ENCODE measurements at places on chromosomes 1 and 21.
A peak's percentile ranks its signal among the peaks of the same experiment; 100 is the strongest.

- DNase-seq = no peak
Measured at GRCh38 chr21:45492765-45493164, 49.5 kb downstream of the SLC19A1 start.

DNA sequence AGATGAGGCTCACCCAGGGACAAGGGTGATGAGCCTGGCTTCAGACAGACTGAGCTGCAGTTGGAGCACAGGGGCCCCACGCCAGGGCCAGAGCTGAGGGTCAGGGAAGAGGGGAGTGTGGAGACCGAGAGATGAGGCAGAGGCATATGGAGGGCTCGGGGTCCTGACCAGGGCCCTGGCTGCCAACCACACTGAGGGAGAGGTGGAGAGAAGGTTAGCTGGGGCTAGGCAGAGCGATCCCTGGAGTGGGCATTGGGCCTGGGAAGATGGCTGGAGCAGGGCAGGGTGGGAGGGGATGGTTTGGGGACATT is 8.0 kb downstream of the PEAR1 start:
- no peak for DNase-seq

DNA sequence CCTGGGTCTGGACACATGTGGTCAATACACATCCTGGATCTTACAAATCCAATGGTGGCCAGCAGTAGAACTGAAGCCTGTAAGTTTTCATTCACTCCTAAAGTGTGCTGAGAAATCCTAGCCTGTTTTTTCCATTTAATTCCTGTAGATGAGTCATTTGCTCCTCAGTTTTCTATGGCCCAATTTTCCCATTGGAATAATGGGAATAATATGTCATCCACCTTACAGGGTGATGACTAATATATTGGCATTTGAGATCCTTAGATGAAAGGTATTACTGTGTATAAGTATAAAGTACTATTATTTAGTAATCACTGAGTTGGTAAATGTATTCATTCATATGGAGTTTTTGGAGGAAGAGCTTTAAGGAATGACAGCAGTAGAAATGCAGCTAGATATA is 89.7 kb upstream of the ADAR start:
- DNase-seq = no peak

DNA sequence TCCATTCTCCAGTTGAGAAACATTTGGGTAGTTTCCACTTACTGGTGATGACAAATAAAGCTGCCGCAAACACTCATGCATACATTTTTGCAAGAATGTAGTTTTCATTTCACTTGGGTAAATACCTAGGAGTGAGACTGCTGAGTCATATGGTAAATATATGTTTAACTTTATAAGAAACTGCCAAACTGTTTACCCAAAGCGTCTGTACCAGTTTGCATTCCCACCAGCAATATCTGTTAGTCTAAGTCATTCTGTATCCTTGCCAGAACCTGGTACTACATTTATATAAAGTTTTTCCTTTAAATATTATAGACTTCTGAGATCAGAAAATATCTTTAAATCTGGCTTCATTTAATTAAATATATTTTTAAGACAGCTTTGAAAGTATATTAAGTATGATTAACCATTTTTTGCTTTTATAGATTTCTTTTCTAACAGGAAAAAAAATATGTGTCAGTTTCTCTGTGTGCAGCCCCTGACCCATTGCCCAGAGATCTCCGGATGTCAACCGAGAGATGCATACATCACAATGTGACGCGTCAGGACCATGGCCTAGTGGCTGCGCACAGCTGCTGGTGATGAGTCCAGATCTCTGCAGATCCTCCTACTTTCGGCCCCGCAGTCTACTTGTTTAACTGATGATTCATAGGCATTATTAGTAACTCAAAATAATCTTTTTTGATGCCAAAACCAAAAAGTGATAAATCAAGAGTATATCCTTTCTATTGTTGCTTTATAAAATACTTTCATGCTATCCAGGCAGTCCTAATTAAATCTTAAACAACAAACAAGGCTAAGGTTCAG is 227.1 kb upstream of the MAP1LC3C start:
- DNase-seq = no peak

GRCh38 chr1:28208818-28209441 is 23.9 kb downstream of the DNAJC8 start:
- DNase-seq = peak; percentile 69

- no peak for DNase-seq
Measured at GRCh38 chr1:63931468-63931867, 157.7 kb downstream of the ROR1 start.

Data from mucosa of gallbladder (tissue), 1 donor.